ENCODE measurements at places on chromosomes 5 and 9.
A peak's percentile ranks its signal among the peaks of the same experiment; 100 is the strongest.

DNA sequence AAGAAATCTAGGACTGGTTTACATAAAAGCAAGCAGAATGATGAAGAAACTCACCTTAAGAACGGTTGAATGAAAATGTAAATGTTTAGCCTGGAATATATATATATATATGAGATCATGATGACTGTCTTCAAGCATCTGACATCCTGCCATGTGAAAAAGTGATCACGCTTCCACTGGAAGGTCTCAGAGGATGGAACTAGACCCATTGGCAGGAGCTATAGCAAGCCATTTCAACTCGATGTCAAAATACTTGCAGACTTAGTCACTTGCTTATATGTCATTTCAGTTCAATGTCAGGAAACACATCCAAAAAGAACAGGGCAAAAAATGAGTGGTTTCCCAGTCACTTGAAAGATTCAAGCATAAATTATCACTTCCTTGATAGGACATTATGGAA, 22.2 kb upstream of the TMEM161B start:
- no peak for DNase-seq

GRCh38 chr9:113516840-113517577, 53.5 kb downstream of the RGS3 start:
- peak; percentile 69 for DNase-seq

DNA sequence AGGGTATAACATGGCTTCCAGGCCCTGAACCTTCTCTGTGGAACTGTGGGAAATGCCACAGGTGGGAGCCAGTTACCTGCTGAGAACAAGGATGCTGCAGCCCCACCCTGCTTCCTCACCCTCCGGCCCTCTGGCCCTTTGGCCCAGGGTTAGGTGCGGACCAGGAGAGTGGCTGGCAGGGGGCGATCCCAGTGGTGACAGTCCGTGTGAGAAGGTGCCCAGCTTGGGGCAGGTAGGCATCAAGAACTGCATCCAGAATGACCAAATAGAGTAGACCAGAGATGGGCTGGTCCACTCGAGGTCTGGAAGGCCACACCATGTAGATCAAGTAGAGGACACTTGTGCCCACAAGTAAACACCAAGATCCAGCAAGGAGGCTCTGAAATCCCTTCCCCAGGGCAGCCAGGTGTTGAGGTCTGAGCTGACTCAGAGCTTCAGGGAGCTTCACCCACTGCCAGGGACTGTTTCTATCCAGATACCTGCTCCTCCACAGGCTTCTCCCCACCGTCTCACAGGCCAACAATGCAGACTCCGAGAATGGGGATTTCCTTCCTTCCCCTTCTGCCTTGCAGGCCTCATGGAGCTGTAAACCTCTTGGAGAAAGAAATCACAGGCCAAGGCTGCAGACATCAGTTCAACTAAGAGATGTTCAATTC, 61.4 kb upstream of the ZSWIM6 start:
- no peak for DNase-seq

DNA sequence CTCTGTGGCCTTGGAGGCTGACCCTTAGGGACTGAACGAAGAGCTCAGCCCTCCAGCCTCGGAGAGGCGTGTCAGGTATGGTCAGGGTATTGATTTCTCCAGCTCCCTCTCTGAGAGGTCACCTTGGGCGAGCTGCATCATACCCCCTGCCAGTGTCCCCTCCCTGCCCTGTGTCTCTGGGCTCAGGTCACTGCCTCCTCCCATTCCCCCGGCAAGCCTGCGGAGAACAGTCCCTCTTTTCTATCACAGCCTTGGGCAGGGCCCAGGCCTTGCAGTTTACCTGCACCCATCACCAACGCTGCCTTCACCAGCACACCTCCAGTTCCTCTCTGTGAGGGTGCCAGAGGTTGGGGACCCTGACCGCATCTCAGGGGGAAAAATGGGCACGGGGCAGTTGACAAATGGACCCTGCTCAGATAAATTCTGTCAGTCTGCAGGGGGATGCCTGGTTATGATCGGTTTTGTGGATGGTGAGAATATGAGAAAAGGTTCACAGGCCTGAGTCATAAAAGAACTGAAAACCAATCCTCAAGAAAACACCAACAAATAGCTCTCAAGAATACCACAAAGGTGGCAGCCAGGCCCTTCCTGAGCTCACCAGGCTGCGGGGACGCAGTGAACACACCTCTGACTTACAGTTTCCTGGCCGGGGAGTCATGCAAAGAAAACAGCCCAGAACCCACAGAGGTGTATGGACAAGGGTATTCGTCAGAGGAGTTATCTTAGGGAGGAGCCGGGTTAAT, 24.7 kb upstream of the RXRA start:
- no peak for DNase-seq
